Retinal pigment epithelial cell (primary cell): ENCODE measurements at places on chromosomes 16 and 17.

- no peak for DNase-seq
These were observed 3.8 kb downstream of the NKIRAS2 start for GRCh38 chr17:42023524-42024349.

DNA sequence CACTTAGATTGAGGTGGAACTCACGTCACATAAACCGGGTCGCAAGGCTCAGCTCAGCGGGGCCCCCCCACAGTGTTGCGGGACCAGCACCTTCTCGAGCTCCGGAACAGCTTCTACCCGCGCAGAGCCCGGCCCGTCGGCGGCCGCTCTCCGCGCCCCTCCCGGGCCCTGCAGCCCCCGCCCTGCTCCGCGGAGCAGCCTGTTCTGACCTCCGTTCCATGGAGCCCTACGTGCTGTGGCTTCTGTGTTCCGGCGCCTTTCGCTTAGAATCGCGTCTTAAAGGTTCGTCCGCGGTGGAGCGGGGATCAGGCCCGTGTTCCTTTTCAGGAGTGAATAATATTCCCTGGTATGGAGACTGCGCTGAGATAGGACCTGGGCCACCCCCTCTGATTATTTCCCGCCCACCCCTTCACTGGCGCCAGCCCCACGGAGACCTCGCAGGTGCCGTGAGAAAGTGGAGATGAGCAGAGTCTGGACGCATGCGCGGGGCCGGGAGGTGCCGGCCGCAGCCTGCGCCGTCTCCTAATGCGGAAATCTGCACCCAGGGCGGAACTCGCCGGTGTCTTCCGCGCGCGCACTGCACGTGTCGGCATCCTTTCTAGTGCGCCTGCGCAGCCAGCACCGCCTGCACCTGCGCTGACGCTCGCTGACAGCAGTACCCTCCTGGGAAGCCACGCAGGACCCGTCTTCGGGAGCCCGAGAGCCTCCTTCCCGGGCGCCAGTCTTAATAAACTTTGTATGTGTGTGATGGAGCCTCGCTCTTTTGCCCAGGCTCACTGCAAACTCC lies 30.9 kb downstream of the ZNF778 start:
- no peak for DNase-seq

DNA sequence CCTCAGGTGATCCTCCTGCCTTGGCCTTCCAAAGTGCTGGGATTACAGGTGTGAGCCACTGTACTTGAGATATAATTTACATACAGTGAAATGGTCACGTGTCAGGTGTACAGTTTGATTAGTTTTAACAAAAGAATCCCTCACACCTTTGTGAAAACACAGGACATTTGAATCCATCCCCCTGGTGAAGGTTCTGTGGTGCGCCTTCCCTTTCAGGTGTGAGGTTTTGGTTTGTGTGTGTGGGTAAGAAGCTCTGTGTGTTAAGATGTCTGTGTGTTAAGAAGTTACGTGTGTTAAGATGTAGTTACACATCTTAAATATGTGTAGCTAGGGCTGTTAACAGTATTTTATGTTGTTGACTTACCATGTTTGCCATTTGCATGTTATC lies 4.4 kb downstream of the SEC14L1 start:
- no peak for DNase-seq

DNA sequence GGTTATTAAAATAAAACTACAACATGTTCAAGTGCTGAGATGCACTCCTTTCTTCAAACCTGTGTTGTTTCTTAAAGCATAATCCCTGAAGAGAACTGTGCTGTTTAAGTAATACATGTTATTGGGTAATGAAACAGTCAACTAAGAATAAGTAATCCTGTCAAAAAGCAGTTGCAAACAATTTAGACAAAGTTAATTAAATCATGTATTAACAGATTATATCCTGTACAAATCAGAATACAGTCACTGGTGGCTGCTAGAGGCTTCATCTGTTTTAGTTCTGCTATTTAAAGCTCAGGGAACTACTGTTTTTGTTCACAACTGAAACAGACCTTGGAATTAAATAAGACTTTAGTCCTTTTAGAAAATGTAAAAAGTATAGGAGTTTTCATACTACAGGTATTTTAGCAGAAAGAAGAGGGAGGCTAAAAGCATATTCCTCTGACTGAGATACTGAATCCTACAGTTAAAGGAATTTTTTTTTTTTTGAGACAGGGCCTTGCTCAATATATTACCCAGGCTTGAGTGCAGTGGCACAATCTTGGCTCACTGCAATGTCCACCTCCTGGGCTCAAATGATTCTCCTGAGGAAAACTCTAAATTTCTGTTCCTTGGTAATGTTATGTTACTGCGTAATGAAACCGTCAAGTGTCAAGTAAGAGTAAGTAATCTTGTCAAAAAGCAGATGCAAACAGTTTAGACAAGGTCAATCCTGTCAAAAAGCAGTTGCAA lies 27.3 kb upstream of the ITGA2B start:
- no peak for DNase-seq

DNA sequence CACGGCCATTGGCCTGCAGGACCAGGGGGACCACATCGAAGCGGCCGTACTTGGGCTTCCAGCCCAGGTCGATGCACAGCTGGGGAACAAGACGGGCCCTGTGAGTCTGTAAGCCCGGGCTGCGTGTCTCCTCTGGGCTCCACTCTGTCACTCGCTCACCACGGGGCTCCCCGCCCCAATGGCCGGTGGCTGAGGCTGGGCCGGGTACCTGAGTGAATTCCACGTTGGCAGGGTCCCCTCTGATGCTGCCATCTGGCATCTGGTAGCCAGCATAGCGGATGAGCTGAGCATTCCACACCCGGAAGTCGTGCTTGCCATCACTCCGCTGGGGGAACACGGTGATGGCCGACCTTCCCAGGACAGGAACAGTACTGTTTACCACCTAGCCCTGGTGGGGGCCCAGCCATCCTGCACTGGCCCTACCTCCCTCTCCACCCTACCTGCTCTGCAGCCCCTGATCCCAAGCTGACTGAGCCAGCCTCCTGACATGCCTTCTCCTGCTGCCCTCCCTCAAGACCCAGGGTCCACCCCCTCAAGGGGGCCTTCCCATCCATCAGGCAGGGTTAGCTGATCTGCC lies 19.4 kb downstream of the NOS2 start:
- no peak for DNase-seq

DNA sequence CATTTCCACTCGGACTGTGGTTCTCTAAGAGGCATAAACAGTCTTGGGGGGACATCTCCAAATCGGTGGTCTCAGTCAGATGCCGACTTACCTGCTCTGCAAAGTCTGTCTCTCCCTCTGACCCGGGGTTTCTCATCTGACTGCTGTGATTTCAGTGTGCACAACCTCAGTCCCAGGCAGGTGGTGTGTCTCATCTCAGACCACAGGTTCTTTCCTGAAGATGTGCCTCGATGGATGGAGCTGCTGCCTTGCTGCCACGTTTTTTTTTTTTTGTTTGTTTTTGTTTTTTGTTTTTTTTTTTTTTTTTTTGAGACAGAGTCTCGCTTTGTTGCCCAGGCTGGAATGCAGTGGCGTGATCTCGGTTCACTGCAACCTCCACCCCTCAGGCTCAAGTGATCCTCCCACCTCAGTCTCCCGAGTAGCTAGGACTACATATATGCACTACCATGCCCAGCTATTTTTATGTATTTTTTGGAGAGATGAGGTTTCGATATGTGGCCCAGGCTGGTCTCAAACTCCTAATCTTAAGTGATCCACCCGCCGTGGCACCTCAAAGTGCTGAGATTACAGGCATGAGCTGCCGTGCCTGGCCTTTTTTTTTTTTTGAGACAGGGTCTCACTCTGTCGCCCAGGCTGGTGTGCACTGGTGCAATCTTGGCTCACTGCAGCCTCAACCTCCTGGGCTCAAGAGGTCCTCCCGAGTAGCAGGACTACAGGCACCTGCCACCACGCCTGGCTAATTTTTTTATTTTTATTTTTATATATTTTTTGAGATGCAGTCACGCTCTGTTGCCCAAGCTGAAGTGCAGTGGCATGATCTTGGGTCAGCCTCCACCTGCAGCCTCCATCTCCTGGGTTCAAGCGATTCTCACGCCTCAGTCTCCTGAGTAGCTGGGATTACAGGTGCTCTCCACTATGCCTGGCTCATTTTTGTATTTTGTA lies 15.4 kb downstream of the SPIRE2 start:
- DNase-seq, result no peak

- peak; percentile 52 for DNase-seq
These were observed at the start of gene RILP for GRCh38 chr17:1649844-1650501. Gene RILP (minus strand): TSS chr17:1649866. CDS start chr17:1649804, 62 bp downstream.

DNA sequence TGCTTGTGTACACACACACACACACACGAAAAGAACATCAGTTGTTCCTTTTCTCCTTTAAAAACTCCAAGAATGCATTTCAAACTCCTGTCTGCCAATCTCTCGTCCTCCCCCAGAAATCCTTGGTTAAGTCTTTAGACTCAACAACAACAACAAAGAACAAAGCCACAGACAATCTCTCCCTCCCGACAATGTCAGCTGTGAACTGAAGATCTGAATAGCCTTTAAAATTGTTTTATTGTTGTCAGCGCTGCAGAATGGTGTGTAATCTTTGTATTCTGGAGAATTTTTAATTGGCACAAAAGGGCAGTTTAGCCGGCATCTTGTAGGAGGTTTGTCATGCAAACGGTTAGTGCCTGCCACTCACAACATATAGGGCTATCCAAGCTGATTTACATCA lies 219.5 kb downstream of the MSI2 start:
- no peak for DNase-seq

DNA sequence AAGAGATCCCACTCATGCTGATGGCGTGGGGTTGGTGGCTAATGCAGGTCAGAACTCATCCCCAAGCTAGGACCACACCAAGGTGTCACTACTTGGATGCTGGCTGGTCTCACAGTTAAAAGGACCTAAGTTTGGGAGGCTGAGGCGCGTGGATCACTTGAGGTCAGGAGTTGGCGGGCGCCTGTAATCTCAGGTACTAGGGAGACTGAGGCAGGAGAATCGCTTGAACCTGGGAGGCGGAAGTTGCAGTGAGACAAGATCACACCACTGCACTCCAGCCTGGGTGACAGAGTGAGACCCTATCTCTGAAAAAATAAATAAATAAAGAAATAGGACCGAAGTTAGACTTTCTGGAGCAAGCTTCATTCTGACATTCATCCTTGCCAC lies 6.6 kb upstream of the CDC42EP4 start:
- DNase-seq, result no peak

DNA sequence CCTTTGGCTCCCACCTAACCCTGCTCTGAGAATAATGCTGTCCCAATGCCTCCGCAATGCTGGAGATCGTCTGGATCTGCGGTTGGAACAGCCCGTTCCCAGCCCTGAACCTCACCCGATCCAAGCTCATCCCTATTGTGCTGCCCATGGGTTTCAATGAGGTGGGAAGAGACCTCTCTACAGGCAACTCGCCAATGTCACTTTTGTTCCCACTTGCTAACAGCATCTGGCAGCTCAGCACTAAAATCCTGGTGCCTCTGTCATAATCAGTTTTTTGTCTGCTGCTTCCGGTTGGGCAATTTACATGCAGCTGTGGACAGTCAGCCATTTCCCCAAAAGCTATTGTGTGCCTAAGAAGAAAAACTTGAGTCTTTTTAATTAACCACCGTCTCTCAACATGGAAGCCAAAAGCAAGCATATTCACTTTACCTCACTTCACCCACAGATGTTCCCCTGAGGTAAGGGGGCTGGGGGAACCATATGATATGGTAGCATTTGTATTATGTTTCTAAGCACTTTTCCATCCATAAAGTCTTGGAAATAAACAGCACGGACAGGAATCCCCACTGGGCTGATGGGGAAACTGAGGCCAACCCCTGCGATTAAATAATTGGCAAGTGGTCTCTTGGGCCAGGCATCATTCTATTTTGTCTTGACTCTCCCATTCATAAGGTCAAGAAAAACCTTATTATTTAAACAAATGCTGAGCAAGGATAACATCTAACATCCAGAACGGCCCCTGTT lies 159.2 kb upstream of the CDH5 start:
- no peak for DNase-seq

- no peak for DNase-seq
These were observed 1.7 kb downstream of the TNFRSF13B start for GRCh38 chr17:16969931-16970906.

DNA sequence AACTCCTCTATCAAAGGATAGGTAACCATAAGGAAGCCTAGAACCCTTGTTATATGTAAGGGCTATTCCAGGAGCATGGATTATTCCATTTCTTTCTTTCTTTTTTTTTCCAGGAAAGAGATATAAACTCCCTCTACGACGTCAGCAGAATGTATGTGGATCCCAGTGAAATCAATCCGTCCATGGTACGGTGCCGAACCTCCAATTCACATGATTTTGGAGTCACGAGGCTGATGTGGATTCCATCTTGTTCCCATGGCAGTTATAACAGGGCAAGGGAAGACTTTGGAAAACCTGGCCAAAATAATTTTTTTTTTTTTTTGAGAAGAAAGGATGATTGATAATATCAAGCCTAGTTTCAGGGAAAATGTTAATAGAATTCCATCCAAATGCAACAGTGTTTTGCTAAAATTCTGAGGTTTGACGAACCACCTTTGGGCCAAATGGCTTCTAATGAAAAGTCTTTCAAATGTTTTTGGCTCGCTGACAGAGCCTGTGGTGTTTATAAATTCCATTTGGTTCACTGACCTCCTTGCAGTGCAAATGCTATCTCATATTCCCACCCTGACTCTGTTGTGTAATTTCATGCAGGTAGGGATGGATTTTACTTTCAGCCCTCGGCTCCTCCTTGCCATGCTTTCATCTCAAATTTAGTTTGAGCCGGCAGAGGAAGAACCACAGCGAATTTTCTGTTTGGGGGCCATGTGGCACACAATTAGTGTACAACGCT lies 90.0 kb downstream of the SDR42E1 start:
- no peak for DNase-seq

- no peak for DNase-seq
These were observed 22.3 kb upstream of the DHX40 start for GRCh38 chr17:59542960-59543635.

DNA sequence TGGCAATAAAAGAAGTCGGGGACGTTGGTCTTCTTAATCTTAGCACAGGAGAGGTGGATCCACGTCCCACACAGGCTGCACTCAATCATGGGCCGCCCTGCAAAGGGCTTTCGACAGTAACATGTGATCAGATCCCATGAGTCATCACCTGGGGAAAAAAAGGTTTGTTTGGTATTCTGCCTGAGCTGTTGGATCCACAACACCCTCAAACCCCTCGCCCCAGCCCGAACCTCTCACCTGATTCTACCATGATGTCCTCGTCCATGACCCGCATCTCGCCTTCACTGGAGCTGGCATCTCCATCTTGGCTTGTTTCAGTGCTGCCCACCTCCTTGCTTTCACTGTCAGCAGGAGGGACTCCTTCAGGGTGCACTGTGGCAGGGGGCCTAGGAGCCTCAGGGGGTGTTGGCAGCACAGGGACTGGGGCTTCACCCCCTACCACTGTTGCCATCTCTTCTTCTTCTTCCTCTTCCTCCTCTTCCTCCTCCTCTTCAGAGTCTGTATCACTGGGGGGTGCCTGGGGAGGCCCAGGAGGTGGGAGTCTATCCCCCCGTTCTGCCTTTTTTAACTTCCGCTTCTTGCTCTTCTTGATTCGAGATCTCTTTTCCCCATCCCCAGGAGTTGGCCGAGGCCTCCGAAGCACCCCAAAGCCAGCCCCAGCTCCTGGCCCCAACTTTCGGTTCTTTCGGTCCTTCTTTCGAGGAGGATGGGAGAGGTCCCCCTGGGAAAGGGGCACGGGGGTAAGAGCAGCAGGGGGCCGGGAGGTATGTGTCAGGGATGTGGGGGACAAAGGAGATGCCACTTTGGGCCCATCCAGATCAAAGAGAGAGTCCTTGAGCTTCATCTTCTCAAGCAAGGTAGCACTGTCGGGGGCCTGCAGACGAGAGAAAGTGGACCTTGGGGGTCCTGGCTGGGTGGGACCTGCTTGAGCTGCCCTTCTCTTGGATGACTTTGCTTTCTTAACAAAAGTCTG lies 1.7 kb upstream of the DVL2 start:
- no peak for DNase-seq

GRCh38 chr17:73283841-73284282 lies 22.2 kb upstream of the CPSF4L start:
- no peak for DNase-seq
